Spinal cord (tissue), 10 donors: ENCODE measurements at places on chromosomes 2 and 18. TPM values are rescaled to one million over a fixed set of nuclear protein-coding genes. Genes with fewer than 3 reads are reported as not detected.

Gene VWA3B
- 1.5 TPM for total RNA-seq

Gene SLC30A3
- total RNA-seq, result 2.9 TPM

Gene SP3
- total RNA-seq, result 153 TPM

Gene IL36RN
- total RNA-seq, result 0.11 TPM

Gene ANKRD30B
- 0.20 TPM for total RNA-seq

Gene UGT1A10
- not detected for total RNA-seq

Gene IL37
- not detected for total RNA-seq

Gene TCF23
- total RNA-seq, result 0.06 TPM

Gene CPLX4
- 0.22 TPM for total RNA-seq
